ENCODE measurements at places on chromosomes 7 and 10.

DNA sequence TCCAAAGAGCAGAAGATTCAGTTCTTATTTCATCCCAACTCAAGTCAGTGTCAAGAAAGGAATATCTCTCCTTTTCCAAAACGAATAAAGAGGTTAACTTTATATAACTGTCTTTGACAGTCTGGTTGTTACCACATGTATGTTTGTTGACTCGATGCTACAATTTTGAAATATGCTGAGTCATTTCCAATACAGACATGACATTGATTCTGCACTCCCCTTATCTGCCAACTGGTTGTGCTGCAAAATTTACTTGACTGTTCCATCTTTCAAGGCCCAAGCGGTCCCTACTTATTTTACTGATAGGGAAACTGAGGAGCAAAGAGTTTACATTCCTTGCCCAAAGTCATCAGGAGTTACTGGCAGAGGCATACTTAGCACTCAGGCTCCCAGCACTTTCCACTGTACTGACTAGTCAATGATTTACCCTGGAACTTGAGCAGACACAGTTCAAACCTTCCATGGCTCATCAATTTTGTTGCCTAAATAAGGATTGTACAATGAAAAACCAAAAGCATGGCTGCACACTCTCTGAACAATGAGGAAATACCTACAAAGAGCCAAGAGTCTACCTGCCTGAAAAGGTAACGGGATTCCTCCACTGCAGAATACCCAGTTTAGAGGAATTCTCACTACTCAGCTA, 52.8 kb downstream of the ABLIM1 start:
- no peak for DNase-seq

GRCh38 chr7:100685631-100686145, 8.4 kb downstream of the GIGYF1 start:
- no peak for DNase-seq

DNA sequence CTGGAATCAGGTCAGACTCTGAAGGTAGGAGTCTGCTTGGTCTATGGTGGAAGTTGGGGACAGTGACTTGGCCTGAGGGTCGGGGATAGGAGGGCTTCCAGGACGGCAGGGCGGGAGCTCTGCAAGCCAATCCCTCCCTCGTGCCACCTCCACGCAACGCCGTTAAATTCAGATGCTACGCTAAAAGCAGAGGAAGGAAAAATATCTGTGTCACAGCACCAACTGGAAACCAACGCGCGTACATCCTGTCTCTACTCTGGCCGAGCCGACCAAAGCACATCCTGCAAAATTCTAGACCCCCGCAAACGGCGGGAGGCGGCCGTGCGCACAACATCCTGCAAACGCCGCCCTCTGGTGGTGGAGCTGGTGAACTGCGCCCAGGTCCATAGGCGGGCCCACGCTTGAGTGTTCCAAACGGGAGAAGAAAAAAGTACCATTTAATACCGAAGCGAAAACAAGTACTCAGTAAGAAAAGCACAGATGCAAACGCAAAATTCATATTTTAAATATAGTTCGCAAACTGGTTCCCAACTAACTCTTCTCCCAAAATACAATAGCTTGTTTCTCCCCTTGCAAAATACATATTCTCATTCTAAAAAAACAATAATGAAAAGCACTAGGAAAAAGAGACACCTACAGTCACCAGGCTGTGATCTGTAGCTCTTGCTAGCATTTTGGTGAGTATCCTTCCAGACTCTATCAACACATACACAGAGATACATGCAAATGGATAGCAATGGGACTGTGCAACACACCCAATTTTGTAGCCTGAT, 45.7 kb upstream of the HSPA12A start:
- DNase-seq = peak; percentile 28

GRCh38 chr7:5629941-5630340, 151.5 kb downstream of the RNF216 start:
- peak; percentile 44 for DNase-seq

- DNase-seq = no peak
These were observed 123.0 kb downstream of the GRK5 start for GRCh38 chr10:119330342-119330741.

DNA sequence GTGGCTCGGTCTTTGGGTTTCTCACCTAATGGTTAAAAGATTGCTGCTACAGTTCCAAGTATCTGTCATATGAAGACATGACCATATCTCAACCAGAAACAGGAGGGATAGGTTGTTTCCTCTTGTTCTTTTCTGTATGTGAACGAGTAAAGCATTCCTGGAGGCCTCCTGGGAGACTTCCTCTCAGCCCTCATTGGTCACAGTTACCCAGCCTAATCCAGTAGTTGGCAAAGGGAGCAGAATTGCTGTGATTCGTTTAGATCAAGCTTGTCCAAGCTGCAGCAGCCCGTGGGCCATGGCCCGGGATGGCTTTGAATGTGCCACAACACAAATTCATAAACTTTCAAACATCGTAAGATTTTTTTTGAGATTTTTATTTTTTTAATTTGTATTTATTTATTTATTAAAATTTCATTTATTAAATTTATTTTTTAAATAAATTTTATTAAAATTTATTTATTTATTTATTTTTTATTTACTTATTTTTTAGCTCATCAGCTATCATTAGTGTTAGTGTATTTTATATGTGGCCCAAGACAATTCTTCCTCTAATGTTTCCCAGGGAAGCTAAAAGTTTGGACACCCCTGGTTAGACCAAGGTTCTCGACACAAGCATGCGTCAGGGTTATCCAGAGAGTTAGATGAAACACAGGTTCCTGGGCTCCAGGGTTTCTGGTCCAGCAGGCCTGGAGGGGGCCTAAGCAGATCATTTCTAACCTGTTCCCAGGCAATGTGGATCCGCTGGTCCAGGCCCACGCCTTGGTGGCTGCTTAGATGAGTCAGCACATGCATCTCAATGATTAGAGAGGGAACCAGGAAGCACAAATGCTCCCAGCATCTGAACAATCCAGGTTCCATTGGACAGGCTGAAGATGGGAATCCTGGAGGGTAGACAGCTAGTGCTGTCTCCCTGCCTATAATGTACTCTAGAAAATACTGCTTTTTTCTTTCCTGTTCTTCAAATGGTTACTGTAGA, 25.6 kb downstream of the CDC123 start:
- no peak for DNase-seq

DNA sequence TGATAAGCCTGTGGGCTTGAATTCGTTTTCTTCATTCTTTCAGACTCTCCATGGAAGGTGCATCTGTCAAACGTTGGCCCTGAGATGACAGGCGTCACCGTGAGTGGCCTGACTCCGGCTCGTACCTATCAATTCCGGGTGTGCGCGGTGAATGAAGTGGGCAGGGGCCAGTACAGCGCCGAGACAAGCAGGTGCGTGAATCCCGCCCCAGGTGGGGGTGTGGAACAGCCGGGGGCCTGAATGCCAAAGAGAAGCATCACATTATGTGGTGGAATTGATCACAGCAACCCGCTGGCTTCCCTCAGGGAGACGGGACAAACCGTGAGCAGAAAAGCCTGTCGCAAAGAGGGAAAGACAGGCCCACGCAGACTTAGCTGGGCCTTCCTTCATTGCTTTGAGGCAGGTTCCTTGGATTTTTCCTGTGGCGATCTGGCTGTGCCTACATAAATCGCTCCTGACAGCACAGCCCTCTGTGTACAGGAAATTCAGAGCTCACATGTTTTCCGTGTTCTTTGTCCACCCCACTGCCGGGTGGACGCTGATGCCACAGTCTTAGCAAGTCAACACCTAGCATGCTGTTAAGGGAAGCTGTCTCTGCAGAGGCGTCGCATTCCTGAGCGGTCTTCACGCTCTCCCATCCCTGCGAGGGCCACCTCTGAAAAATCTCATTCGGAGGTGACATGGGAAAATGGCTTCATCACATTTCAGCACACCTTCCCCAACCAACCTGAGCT, 671.0 kb upstream of the FOXK1 start:
- DNase-seq = no peak

DNA sequence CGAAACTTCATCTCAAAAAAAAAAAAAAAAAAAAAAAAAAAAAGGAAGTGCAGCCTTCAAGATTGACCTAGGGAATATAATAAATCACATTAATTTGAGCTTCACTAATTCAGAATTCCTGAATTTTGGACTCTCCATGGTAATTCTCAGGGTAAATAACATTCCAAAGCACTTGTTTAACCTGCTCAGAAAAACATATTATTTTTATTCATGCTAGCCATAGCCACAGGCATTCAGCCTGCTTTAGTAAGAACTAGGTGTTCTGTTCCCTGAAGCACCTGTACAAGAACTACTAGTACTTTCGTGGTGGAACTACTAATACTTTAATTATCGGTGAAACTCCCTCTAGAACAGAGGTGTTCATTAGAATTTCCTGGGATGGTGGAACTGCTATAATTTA, 169.3 kb downstream of the RTKN2 start:
- DNase-seq = no peak

GRCh38 chr7:25636168-25636567, 407.9 kb upstream of the NPVF start:
- no peak for DNase-seq

DNA sequence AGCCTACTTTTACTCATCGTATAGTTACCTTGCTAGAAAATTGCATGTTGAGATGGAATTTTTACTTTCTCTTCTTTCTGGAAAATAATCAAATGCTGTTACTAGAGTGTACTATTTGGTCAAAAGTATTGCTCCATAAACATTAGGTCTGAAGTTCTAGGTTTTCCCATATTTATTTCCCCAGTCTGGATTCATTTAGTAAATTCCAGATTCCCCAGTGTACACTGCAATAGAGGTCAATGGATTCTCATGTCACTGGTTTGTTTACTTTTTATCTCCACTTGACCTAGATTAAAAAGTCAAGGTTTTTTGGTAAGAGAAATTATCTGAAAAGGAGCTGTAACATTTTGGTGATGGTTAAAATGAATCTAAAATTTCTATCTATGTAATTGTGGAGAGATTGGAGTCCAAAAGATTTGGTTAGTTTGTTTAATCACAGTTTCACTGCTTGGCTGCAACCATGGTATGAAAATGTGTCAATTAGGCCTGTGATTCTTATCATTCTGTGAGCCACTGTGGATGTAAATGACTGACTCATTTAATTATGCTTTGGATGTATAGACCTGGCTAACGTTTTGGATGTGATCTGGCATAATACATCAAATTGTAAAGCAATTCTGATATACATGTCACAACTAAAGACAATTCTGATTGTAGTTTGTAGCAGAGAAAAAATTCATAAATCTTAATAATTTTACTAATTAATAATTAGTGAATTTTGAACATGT, 32.7 kb upstream of the STEAP4 start:
- no peak for DNase-seq

DNA sequence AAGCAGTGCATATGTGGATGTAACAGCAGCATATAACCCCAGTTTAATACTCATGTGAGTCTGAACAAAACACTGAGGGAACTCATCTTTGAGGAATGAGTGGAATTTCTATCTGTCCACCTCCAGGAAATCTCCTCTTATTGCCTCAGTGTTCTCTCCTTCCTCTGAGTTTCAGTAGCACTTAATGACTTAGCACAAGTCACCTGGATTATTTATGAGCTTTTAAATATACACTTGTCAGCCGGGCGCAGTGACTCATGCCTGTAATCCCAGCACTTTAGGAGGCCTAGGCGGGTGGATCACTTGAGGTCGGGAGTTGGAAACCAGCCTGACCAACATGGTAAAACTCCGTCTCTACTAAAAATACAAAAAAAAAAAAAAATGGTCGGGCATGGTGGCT, 4.3 kb downstream of the LRRC20 start:
- DNase-seq = no peak

- DNase-seq = peak; percentile 49
These were observed 125.8 kb downstream of the DOCK4 start for GRCh38 chr7:112080441-112080840.

DNA sequence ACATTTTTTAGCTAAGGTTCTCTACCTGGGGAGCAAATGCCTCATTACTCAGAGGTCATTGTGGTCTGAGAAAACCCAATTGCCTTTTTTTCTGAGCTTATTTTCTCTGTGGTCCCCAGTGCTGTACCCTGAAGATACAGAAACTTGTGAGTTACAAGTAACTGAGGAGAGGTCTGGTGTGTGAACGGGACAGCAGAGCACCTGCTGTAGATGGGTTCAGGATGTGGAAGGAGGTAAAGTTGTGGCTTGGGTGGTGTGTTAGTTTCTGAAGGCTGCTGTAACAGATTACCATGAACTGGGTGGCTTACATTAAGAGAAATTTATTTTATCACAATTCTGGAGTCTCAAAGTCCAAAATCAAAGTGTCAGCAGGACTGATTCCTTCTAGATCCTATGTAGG, 449.1 kb upstream of the NRP1 start:
- DNase-seq = no peak

GRCh38 chr7:106772655-106773108, 92.4 kb upstream of the PIK3CG start:
- DNase-seq = no peak

GRCh38 chr7:69451715-69452114, 146.6 kb upstream of the AUTS2 start:
- no peak for DNase-seq

GRCh38 chr10:35422228-35422627, 85.9 kb downstream of the CCNY start:
- no peak for DNase-seq

DNA sequence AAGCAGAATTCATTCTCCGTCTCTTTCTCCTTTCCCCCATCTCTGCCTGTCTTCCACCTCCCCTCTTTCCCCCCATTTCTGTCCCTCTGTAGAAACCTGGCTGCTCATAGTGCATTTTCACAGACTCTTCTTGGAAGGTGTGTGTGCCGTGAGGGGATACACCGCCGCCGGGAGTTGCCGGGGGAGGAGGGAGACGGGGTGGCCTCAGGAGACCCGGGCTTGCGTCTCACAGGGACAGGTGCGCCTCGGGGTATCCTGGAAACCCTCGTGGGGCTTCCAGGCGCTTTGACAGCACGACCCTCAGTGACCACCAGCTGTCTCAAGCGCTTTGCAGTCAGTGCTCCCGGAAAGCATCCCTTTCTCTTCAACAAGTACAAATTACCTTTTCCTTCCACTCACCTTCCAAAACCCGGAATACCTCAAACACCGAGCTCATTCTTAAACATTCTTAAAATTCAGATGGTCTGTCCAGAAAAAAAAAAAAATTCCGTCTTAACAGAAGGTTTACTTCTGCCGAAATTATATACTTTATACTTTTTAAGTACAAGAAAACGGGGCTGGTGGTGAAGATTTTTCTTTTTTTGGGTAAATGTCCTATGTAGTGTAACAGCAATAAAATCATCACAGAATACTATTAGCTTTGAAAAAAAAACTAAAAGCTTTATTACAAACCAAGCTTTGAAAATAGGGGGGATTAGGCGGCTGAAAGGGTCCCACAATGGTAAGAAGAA, 8.2 kb downstream of the EMX2 start:
- DNase-seq = no peak

DNA sequence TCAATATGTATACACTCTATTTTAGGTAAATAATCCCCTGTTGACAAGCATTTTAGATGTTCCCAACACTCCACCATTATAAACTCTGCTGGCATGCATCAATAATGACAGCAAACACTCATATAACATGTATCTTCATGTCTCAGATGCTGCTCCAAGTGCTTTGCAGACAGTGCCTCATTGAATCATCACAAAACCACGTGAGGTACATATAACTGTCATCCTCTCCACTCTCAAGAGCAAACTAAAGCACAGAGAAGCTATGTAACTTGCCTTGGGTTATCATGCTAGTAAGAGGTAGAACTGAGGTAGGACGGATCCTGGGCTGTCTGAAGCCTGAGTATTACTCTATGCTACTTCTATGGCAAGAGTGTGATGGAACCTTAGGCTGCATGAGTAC, 72.5 kb upstream of the GSDME start:
- DNase-seq = no peak
